ENCODE measurements at places on chromosomes 11 and 22. TPM values are rescaled to one million over a fixed set of nuclear protein-coding genes. Genes with fewer than 3 reads are reported as not detected.

DNA sequence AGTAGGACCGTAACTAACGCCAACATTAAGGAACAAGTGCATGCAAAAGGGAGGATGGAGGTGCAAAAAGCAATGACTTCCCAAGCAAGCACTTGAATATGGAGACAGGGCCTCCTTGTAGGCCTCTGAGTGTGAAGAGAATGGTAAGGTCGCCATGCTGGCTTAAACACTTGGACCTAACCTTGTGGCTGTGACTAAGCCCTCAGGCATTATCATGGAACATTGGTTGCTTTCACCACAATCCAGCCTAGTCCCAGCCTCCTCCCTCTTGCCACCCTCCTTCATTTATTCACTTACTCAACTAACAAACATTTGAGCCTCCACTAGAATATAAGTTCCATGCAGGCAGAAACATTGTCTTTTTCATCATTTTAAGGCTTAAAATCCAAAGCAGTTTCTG is 11.9 kb upstream of the SYTL2 start:
- no peak for DNase-seq

DNA sequence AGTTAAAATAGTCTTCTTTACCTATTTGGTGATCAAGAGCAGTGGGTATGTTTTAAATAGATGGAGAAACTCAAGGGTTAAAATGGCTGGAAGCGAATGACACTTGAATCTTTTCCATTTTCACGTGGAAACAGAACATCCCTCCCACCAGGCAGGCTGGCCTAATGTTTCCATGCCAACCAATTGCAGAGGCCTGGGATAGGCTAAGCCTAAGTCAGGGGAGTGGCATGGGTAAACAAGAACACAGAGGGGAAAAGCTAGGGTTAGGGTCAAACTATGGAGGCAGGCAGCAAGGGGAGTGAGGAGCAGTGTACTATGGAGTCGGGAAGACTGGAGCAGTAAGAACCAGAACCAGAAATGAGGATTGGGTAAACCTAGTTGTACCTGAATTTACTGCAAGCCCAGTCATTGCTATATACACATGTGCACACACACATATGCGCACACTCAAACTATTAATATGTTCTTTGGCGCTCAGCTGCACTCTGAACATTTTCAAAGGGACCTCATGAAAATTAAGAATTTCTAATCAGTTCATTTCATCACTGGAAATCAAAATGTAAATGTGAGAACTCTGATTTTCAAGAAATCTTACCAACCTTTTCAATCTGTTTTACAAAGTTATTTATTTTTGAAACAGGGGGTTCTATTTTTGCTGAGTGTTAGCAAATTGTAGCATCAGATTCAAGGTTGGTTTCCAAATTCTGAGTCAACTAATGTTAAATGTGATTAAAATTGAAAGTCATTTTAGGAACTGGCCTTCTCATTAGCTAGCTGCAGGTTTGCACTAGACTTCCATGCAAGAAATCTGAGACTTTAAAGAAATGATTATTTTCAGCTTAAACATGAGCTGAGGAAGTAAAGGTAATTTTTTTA is 327.0 kb upstream of the CCDC90B start:
- DNase-seq = no peak

DNA sequence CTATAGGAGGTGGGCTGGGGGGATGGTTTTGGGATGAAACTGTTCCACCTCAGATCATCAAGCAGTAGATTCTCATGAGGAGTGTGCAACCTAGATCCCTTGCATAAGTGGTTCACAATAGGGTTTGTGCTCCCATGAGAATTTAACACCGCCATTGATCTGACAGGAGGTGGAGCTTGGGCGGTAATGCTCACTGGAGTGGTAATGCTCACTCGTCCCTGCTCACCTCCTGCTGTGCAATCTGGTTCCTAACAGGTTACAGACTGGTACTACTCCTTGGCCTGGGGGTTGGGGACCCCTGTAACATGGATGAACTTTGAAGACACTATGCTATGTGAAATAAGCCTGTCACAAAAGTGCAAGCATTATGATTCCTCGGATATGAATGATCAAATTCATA is 87.0 kb upstream of the CLNS1A start:
- DNase-seq = no peak

The ANO9 gene
- polyA plus RNA-seq = 0.20 TPM

DNA sequence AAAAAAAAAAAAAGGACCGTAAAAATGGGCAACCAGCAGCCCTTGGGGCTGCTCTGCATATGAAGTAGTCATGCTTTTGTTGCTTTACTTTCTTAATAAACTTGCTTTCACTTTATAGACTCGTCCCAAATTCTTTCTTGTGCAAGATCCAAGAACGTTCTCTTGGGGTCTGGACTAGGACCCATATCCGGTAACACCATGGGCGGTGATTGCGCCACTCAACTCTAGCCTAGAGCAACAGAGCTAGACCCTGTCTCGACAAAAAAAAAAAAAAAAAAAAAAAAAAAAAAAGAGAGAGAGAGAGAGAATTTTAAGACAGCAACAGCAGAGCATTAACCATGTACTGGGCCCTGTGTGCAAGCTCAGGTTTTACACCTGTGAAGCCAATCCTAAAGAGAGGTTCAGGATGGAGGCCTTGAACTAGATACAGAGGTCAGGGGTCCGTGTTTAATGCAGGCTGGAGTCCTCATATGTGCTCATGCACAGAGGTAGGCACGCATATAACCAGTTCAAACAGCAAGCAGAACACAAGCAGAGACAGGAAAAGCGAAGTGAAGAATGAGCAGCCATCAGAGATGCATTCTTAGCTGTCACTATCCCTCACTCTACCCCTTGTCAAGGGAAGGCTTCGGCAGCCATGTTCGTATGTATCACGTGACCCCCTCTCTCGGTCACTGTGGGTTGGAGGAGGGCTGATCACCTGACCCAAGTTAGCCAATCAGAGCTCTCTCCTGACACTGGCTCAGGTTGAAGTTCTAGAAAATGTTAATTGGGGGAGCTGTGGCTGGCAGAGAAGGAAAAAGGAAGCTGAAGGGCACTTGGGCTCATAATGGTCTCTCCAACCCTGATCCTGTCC is 16.7 kb upstream of the SYT12 start:
- DNase-seq = no peak

GRCh38 chr11:1165256-1166041 is 7.7 kb downstream of the MUC5AC start:
- DNase-seq = no peak

DNA sequence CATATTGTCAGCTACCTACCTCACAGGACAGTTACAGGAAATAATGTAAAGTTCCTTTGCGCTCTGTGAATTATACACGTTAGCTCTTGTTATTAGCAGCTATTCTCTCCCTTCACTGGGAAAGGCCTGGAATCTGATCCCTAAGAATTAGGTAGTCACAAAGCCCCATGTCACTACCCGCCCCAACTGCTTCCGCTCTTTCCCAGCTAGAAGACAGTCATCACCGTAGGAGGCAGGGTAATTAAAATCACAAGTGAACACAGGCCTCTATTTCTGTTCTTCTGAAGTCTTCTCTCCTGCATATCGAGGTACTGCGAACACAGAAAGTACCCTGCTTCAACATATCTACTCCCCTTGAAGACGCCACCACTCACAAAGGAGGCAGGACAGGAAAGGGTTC is 12.6 kb upstream of the AHNAK start:
- DNase-seq = no peak

- no peak for DNase-seq
Measured at GRCh38 chr11:65502555-65503367, 3.9 kb downstream of the MALAT1 start.

DNA sequence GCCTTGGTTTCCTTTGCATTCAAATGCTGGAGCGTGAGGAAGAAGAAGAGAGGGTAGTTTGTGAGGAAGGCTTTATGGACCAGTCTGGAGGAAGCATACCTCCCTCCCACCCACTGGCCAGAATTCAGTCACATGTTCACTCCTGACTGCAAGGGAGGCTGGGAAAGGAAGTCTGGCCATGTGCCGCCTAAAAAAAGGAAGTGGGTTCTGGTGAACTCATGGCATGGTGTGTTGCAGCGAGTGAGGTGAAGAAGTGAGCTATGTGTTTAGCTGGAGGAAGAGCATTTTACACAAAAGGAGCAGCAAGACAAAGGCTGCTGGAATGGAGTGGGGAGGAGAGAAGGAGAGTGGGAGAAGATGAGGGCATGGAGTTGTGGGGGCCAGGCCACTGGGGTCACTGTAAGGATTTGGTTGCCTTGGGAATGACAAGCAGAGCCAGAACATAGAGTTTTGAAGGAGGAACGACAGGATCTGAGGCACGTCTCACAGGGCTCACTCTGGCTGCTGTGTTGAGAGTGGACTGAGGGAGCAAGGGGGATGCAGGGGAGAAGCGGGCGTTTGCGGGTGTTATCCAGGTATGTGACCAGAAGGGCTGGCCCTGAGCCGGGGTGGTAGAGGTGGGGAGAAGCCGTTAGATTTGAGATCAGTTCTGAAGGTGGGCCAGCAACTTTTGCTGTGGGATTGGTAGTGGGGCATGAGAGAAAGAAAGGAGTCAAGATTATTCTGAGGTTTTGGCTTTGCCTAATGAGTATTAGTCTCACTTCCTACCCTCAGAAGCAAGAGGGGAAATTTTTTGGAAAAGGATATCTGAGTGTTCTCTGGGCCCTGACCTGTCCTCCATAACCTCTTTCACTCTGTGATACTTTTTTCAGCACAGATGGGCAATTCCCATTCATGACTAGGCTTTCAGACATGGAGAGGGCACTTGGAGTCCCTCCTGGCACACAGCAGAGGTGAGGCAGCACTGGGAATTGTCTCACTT is 26.4 kb downstream of the BMAL1 start:
- DNase-seq = no peak

The TNNI2 gene
- polyA plus RNA-seq = 3,886 TPM

- no peak for DNase-seq
Measured at GRCh38 chr22:44918925-44919392, 90.8 kb downstream of the PHF21B start.

GRCh38 chr22:23106344-23106743 is 35.4 kb downstream of the RSPH14 start:
- no peak for DNase-seq

The FXYD6 gene
- 192 TPM for polyA plus RNA-seq

The NCAM1 gene
- polyA plus RNA-seq = 132 TPM

The LMO1 gene
- polyA plus RNA-seq = 4.0 TPM

The TRIM49 gene
- not detected for polyA plus RNA-seq

DNA sequence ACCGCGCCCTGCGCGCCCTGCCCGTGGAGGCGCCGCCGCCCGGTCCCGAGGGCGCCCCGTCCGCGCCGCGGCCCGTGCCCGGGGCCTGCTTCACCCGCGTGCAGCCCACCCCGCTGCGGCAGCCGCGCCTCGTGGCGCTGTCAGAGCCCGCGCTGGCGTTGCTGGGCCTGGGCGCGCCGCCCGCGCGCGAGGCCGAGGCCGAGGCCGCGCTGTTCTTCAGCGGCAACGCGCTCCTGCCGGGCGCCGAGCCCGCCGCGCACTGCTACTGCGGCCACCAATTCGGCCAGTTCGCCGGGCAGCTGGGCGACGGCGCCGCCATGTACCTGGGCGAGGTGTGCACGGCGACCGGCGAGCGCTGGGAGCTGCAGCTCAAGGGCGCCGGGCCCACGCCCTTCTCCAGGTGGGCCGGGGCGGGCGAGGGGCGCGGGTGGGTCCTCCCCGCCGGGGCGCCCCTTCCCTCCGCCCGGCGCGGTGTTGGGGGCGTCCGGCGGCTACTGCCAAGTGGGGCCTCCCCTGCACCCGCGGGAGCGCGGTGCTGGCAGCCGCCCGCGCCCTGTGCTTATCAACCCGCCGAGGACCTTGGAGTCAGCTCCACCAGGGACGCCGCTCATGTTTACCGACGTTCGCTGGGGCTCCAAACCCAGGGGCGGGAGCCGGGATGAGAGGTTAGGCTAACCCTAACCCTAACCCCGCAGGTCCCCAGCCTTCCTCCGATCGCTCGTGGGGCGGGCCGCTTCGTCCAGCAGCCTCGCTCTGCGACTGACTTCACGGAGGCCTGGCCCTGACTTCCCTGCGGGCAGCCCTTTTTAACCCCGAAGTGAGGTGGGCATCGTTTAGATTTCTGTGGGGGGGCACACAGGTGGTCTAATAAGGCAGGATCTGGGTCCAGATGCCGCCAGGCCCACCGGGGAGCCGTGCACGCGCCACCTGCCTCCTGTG is 649 bp downstream of the SELENOO start:
- DNase-seq = no peak

GRCh38 chr11:72897506-72897905 is 83.3 kb downstream of the ATG16L2 start:
- no peak for DNase-seq

The IL17REL gene
- not detected for polyA plus RNA-seq

The LSP1 gene
- 54.4 TPM for polyA plus RNA-seq

GRCh38 chr11:36635066-36635862 is 37.2 kb upstream of the RAG2 start:
- no peak for DNase-seq

DNA sequence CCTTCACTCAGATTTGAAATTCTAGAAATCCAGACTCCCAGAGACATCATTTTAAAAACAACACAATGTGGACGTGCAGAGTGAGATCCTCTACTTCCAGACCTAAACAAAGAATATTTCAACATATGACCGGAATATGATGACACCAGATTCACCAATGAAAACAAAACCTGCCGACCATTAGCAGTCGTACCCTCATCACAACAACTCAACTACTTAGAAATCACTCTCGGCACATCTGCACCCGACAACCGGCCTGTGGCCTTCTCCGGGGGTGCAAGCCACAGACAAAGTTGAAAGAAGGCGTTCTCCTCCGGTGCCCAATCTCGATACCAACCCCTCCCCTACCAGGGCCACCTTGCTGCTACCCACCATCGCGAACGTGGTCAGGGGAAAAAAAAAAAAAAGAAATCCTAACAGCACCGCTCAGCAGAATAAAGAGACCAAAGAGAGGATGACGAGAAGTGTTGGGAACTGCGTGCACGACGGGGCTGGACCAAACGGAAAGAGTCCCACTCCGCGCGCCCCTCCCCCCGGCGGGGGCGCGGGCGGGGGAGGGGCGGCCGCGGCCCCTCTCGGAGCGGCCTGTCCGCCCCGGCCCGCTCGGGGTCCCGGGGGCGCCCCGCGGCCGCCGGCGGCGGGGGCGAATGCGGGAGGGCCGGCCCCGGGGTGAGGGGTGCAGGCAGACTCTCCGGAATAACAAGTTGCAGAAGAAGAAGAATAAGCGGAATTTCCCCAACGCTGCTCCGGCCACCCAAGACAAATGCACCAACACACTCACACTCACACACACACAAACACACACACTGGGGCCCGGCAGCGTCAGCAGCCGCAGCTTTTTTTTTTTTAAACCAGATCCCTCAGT is 1.7 kb downstream of the PHF21A start:
- DNase-seq = no peak

The GRM5 gene
- not detected for polyA plus RNA-seq

- no peak for DNase-seq
Measured at GRCh38 chr11:76791861-76792260, 8.7 kb downstream of the TSKU start.

- DNase-seq = no peak
Measured at GRCh38 chr11:8015753-8016239, 28.7 kb downstream of the EIF3F start.

- DNase-seq = no peak
Measured at GRCh38 chr22:31970490-31971444, 26.4 kb downstream of the YWHAH start.

The CHST1 gene
- 14.6 TPM for polyA plus RNA-seq

DNA sequence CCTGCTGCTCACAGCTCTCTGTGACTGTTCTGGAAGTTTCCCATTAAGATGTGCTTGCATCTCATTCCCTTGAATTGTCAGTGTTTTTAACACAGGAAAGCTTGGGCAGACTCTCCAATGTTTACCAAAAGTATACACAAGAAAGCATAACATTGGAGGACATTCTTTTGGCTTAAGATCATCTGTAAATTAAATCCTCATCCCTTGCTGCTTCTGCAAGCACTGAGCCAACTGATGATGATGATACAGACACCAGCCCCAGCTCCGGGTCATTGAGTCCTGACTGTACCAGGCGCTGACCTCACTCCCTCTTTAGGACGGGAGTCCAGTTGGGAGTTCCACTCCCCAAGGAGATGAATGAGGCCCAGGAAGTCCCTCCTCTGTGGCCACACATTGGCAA is 23.8 kb downstream of the CD82 start:
- no peak for DNase-seq

- DNase-seq = no peak
Measured at GRCh38 chr11:4050138-4050537, 44.5 kb upstream of the RRM1 start.

Measured in forelimb muscle (tissue), 1 donor.